Left ventricle myocardium inferior (tissue), 1 donor: ENCODE measurements at places on chromosomes 12 and 14. TPM values are rescaled to one million over a fixed set of nuclear protein-coding genes. Genes with fewer than 3 reads are reported as not detected.

DNA sequence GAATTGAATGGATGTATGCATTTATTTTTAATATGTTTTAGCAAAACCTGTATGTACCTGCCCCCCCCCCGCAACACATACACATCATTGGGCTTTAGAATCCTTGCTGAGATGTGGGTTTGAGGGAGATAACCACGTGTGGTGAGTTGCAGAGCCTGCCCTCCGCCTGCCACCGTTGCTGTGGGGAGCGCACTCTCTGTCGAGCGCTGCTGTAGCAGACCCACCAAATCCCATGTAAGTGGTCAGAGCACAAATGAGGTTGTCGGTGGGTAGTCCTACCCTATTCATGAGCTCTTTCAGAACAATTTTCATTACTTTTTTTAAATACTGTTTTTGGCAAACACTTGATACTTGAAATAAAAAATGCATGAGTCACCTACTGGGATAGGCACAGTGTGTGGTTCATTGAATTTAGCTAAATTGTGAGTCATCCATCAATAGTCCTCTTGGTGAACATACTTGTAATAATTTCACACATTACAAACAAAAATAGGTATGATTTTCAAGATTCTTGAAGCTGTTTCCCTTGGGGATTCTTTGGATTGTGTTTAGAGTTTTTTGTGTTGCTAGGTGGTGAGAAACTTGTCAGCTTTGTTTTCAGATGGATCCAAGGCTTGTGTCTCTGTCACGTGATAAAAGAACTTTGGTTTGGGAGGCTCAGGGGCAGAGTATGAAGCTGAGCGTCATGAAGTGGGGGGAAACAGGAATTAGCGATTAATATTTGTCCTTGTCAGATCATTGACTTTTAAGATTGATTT lies 107.6 kb downstream of the PTCSC3 start:
- DNase-seq, result no peak

- no peak for DNase-seq
These were observed 72.4 kb downstream of the NT5DC3 start for GRCh38 chr12:103768467-103769123.

DNA sequence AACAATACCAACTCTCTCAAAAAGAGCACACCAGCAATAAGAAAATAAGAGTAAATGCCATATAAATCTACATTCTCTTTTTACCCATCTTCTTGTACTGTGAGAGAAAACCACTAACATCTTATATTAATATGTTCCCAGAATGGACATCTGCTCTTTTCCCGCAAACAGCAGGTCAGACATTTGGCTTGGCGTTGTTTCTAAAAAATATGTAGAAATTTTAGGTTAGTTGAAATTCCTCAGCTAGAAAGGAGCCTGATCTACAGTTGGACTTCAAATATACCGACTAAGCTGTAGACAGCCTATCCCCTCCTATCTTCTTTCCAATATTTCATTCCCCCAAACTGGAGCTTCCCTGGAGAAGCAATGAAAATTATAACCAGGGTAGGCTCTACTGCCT lies 88.7 kb downstream of the PPP2R5E start:
- DNase-seq, result no peak

DNA sequence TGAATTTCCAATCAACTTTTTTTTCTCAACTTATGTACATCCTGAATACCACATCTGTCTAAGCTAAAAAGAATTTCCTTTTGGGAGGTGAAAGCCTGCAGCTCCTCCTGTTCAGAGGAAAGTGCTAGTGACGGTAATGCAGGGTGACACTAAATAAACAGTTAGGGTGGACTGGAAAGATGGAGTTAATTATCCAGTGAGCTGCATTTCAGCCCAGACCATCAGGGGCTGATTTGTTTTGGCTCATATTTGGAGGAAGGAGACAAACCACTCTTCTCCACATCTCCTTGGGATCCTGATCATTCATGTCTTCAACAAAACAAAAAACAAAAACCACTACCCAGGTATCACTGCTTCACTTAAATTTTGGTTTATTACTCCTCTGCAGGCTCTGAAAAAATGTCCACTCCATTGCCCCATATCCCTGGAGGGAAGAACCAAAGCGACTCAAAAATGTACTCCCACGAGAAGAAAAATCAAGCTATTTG lies 5.1 kb upstream of the SIX1 start:
- DNase-seq, result no peak

Gene CCDC177
- total RNA-seq, result not detected

DNA sequence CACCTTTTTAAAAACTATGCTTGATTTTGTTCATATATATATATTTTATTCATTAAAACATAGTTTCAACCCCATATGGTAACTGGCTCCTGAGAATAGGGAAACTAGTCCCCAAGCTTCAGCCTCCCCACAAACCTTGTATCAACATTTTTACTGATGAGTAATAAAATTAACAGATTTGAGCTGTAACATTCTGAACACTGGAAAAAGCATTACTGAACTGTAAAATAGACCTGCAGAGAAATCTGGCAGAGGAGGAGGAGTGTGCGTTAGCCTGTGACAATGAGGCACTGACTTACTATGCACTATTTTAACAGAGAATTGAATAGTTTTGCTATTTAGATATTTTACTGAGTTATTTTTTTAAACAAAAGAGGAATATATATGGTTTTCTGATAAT lies 43.1 kb downstream of the FRS2 start:
- DNase-seq, result no peak
